ENCODE measurements at places on chromosomes 5 and 9.

GRCh38 chr5:83470526-83471404, 779 bp upstream of the VCAN start:
- no peak for DNase-seq

DNA sequence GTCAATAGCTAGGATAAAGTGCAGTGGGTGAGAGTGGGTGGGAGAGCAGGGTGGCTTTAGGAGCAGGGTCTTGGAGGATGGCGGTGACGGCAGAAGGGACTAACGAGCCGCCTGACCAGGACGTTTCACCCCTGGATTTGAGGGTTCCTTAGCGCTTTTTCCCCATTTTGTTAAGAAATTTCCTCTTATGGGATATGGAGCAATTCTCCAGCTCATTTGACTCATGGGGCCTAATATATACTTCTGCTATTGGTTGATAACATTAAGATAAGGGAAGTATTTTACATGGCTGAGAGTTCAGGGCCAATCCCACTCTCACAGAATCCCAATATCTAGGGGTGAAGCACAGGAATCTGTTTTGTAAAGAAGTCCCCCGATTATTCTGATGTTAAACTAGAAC, 17.6 kb downstream of the CD180 start:
- no peak for DNase-seq

DNA sequence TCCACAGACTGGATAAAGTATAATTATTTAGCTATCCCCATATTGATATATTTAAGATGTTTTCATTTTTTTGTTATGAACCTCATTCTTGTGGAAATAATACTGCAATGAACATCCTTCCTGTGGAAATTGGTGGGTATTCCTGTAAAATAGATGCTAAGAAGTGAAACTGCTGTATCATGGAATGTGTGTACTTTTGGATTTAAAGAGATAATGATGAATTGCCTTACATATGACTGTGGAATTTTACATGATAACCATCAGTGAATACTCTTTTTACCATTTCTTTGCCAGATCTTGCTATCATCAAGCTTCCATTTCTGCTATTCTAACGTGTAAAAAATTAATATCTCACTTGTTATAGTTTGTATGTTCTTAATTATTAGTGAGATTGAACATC, 847.9 kb downstream of the EFNA5 start:
- DNase-seq = no peak

- no peak for DNase-seq
Measured at GRCh38 chr9:132244582-132245455, 83.0 kb downstream of the NTNG2 start.

DNA sequence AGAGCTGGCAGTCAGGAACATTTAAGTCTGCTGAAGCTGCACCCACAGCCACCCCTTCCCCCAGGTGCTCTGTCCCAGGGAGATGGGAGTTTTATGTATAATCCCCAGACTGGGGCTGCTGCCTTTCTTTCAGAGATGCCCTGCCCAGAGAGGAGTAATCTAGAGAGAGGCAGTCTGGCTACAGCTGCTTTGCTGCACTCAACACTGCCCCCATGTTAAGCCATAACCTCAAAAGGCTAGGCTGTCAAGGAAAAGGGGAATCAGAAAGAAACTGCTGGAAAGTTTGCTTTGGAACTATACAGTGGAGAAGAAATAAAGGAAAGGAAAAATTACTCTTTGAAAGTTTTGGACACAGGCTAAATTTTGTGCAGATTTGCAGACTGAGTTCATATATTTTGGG, 127.2 kb downstream of the MACIR start:
- DNase-seq = no peak

GRCh38 chr5:1655496-1656270, 131.9 kb upstream of the LPCAT1 start:
- DNase-seq = no peak

GRCh38 chr5:43785198-43785597, 182.2 kb downstream of the NNT start:
- no peak for DNase-seq

- DNase-seq = no peak
Measured at GRCh38 chr9:121748727-121749423, 97.4 kb downstream of the DAB2IP start.

GRCh38 chr5:110258460-110259216, 467.8 kb downstream of the TMEM232 start:
- DNase-seq = no peak

DNA sequence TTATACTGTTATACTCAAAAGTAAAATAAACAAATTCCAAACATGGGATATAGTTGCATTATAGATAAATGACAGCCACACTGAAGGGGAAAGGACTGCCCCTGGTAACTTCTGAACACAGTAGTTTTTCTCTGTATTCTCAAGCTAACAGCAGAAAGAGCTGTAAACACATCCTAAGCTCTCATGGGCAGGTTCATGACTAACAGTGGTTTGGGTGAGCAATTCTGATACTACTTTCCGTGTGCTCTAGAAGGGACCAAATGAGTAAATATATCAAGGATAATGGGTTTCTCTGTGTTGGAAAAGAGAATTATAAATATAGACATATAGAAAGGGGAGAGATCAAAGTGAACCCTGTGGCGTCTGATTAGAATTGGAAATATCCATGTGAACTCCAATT, 2.2 kb upstream of the LCN6 start:
- no peak for DNase-seq
